ENCODE measurements at places on chromosomes 1 and 21.

DNA sequence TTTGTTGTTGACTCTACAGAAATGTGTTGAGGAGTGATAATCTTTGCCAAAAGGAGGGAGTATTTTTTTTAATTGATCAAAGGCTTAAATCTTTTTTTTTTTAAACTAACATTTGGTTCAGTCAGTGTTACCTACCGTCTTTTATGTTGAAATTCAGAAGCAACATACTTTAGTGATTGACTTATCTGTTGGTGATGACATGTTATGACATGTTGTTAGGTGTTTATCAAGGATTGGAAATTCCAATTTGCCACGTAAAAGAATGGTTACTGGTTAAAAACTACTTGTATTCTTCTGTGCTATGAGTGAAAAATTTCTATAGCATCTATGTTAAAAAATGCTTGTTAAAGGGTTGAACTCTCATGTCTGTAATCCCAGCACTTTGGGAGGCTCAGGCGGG, 61.2 kb downstream of the DNM3 start:
- DNase-seq = no peak

DNA sequence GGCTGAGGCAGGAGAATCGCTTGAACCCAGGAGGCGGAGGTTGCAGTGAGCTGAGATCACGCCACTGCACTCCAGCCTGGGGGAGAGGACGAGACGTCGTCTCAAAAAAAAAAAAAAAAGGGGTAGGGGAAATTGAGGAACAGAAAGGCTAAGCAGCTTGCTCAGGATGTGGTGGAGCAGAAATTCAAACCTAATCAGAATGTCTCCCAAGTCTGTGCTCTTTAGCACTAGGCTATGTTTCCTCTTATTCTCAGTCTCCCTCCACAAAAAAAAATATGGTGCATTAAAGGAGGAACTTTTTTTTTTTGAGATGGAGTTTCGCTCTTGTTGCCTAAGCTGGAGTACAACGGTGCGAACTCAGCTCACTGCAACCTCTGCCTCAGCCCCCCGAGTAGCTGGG, 114.2 kb downstream of the SLC16A1 start:
- no peak for DNase-seq

- no peak for DNase-seq
Measured at GRCh38 chr1:172726740-172727139, 67.8 kb downstream of the FASLG start.

GRCh38 chr1:35808450-35809113, 766 bp downstream of the AGO4 start:
- DNase-seq = no peak

DNA sequence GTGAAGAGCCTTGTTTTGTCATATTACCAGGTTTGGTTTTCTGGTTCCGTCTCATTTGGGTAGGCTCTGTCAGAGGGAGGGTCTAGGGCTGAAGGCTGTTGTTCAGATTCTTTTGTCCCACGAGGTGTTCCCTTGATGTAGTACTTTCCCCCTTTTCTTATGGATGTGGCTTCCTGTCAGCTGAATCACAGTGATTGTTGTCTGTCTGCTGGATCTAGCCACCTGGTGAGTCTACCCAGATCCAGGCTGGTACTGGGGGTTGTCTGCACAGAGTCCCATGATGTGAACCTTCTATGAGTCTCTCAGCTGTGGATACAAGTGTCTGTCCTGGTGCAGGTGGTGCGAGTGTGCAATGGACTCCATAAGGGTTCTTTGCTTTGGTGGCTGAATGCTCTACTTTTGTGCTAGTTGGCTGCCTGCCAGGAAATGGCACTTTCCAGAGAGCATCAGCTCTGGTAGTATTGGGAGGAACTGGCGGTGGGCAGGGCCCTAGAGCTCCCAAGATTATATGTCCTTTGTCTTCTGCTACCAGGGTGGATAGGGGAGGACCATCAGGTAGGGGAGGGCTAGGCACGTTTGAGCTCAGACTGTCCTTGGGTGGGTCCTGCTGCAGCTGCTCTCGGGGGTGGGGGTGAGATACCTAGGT, 246.0 kb downstream of the RYR2 start:
- DNase-seq = no peak

- DNase-seq = no peak
Measured at GRCh38 chr1:224081604-224082003, 32.3 kb upstream of the FBXO28 start.

DNA sequence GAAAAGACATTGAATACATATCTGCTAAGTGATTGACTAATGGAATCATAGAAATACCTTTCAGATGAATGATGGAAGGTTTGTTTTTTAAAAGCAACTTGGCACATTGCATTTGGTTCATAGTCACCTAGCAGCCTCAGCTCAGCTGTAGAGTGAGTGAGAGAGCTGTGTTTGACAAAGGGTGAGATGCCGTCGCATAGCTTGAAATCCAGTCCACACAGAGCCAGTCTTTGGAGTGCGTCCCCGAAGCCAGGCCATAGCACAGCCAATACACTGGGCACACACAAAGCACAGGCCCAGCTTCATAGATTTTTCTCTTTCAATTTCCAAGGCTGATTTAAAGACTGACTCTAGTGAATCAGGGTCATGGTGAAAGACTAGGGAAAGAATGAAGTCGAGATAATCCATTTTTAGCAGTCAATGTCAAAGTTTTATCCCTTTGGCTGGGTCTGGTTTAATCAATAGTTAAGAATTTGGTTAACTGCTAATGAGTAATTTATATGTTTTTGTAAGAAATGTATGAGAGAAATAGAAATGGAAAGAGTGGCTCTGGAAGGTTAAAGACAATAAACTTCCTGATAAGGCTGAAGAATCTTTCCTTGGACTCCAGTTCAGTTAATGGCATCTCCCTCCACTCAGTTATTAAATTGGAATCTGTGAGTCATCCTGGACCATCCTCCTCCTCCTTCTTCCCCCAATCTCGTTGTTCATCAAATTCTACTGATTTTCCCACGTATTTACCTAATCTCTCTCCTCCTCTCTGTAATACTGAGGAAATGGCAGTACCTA, 101.2 kb upstream of the IRF2BP2 start:
- DNase-seq = no peak

DNA sequence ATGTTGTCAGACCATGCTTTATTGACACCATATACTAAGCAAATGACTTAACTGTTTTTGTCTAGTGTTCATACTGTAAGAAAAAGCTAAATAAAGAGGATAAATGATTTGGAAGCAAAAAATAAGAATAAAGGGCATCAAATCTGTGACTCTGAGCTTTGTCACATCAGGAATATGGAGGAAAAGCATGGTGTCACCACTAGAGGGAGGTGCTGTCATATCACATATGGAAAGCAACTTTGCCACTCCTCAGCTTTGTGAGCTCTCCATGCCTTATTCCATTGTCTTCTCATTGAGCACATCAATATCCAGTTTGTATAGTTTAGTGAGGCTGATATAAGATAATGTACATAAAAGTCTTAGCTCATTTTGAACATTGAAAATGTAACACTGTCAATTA, 20.8 kb upstream of the GBP1 start:
- DNase-seq = no peak

- DNase-seq = no peak
Measured at GRCh38 chr1:224438989-224439388, 4.4 kb upstream of the WDR26 start.

GRCh38 chr1:9309991-9310390, 17.3 kb downstream of the SPSB1 start:
- DNase-seq = no peak

DNA sequence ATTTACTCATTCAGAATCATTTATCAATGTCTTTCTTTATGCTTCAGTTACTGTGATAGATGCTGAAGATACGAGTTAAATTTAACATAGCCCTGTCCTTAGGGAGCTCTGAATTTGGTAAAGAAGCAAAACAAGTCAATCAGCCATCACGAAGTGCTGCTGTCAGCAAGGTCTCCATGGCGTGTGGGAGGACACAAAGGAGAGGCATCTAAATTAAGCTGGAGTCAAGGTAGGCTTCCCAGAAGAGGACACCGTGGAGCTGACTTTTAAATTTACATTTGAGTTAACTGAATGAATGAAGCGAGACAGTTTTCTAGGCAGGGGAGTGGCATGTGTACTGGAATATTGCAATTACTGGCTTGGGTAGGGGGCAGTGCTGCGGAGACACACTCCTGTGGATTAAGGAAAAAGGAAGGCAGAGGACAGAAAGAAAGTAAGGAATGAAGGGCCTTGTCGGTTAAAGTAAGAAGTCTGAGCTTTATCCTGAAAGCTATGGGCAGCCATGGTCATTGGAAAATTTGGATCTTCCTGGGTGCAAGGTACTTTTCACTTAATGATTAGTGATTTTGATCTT, 41.3 kb upstream of the C1orf87 start:
- DNase-seq = no peak

DNA sequence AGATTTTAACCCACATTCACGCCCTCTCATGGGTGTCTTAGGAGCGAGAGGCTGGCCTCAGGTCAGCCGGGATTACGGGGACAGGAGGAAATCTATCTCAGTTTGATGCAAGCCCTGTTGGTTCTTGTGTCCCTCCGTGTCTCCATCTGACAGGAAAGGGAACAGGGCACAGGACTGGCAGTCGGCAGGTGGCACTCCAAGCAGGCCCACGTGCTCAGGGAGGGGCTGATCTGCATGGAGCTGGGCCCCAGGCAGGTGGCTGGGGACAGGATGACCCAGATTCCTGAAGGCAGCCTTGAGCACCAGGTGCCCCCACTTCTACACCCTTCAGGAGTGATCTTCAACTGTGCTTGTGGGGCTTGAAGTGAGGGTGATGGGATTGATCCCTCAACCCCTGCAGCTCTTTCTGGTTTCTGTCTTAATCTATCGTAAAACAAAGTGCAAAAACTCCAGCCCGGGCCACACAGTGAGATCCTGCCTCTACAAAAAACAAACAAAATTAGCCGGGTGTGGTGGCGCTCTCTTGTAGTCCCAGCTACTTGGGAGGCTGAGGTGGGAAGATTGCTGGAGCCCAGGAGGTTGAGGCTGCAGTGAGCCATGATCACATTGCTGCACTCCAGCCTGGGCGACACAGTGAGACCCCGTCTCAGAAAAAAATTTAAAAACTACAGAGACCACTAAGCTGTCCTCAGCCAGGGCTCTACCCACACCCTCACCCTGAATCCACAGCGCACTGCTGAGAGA, 8.3 kb downstream of the PLEKHG5 start:
- no peak for DNase-seq

- DNase-seq = no peak
Measured at GRCh38 chr1:221067721-221068120, 188.5 kb downstream of the HLX start.

DNA sequence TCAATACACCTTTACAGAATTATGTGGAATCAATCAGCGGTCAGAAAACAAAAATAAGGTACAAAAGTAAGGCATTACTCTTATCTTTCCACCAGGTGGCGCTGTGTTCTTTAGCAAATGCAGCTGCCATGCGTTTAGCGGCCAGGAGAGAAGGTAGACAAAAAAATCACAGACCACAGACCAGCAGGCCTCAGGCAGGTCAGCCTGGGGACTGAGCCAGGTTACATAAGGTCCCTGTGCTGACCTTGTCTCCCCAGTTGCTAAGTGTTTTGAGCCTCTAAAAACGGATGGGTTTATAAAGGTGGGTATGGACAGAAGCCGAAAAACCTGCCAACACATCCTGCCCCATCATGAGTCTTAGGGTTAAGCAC, 2.8 kb downstream of the RGS16 start:
- peak; percentile 72 for DNase-seq

DNA sequence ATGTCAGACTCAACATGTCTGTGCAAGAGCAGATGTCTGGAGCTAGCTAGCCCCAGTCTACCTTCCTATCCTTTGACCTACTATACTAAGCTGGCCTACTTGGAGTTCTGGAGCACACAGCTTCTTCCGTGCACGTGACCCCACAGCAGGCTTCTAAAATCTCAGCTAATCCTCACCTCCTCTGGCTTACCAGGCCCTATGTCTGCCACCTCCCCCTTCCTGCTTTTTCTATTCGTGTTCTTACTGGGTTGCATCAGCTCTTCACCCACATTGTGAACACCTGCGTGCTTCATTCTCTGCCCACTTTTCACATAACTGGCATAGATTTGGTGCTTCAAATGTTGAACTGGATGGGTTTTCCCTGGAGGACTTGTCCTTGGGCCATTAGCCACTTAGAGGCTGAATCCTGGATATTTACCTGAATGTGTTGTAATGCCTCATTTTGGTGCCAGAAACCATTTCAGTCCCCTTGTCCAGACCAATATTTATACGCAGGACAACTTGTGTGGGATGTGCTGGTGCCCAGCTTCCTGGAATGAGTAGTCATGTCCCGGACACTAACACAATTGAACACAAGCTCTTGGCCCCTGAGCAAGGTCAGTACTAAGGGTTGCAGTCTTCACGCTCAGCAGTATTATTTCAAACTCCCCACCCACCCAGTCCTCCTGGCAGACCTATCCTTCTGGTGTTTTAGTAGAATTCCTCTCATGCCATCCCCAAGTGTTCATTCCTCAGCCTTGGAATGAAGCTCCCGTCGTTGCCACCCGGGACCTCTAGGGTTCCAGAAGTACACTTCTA, 24.0 kb downstream of the TENT5C start:
- no peak for DNase-seq

DNA sequence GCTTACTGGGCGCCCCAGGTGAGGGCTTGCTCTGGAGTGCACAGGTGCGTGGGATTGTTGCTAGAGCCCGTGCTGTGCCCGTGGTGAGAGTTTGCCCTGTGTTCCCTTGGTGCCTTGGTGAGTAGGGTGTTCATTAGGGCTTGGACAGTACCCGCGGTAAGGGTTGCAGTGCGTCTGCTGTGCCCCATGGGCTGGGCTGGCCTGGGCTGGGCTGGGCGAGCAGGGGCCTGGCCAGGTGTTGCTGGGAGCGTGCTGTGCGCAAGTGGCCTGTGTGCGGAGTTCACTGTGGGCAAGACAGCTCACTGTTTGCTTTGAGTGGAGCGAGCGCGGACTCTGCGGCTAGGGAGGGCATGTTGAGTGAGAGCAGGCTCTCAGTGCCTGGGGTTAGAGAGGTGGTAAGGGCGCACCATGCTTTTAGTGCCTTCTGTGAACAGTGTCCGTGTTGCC, 725 bp downstream of the CR1L start:
- no peak for DNase-seq

DNA sequence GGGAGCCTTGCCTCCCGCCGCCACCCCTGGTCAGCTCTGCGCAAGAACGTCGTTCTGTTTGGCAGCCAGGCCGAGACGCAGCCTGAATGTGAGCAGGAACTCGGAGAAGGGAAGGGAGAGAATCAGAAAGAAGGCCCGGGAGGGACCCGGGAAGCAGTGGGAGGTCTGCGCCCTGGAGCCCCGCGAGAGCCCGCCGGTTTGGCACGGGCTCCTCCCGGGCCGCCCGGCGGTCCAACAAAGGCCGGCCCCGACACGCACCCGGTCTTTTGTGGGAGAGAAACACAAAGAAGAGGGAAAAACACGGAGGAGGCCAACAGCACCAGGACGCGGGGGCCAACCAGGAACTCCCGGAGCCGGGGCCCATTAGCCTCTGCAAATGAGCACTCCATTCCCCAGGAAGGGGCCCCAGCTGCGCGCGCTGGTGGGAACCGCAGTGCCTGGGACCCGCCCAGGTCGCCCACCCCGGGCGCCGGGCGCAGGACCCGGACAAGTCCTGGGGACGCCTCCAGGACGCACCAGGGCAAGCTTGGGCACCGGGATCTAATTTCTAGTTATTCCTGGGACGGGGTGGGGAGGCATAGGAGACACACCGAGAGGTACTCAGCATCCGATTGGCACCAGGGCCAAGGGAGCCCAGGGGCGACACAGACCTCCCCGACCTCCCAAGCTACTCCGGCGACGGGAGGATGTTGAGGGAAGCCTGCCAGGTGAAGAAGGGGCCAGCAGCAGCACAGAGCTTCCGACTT, 2.7 kb upstream of the OLIG2 start:
- DNase-seq = no peak
